D721Med (cell line): ENCODE measurements at places on chromosomes 3 and 15.

DNA sequence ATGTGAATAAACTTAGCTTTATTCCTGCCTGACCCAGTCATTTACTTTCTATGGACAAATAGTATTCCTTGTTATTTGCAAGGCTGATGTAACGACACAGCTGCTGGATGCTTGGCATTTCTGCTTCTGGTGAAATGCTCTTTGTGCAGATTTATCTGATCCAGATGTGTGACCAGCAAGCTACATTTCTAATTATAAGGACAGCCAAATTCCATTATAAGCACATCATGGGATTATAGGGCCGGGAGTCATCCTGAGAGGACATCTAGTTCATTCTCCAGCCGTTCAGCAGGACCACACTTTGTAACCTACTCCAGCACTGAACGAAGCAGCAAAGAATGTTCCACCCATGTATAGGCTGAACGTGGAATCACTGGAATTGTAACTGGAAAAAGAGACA is 42.9 kb downstream of the FNDC3B start:
- no peak for DNase-seq

DNA sequence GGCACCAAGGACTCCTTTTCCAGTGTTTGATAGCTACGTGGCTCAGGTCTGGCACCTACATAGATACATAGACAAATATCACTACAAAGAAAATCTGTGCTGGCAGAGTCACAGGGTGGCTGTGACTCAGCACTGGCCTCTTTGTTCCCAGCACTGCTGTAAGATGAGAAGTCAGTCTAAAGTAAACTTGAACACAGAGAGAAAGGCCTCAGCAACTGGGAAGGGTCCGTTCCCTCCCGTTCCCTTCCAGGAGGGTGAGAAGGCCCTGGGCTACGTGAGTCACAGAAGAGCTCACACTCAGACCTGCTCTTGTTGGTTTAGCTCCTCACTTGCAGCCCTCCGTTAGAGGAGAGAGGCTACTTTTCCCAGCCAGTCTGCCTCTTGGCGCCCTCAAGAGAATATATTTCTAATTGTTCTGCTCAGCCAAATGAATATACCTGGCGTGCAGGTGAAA is 23.1 kb downstream of the ANXA2 start:
- no peak for DNase-seq

GRCh38 chr3:10993729-10994065 is 1.1 kb downstream of the SLC6A1 start:
- no peak for DNase-seq

DNA sequence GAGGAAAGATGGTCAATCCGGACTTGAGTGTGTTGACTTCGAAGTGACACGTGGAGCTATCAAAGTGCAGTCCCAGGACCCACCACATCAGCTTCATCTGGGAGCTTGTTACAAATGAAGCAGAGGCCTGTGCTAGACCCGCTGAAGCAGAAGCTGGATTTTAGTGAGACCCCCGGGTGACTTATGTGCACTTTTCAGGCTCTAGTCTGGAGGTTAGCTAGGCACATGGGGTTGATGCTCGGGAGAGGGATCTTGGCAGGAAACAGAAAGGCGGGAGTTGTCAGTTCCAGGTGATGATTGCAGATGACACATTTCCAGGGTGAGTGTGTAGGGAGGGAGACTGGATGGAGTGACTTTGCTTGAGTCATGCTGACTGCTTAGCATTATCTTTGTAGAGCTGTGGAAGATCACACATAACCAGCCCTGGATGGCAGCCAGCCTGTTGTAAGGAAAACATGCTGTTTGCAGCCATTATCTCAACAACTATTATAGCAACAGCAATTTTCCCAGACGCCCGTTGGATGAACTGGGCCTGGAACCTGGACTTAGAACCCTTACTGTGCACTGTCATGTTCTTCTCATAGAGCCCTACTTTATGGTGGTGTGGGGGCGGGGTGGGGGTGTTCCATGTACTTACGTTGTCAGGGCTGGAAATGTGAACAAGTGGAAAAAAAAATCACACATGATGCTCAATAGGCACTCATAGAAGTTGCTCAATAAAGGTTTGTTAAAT is 122.4 kb downstream of the THSD4 start:
- no peak for DNase-seq

GRCh38 chr15:61364871-61365270 is 135.8 kb upstream of the RORA start:
- DNase-seq, result no peak

DNA sequence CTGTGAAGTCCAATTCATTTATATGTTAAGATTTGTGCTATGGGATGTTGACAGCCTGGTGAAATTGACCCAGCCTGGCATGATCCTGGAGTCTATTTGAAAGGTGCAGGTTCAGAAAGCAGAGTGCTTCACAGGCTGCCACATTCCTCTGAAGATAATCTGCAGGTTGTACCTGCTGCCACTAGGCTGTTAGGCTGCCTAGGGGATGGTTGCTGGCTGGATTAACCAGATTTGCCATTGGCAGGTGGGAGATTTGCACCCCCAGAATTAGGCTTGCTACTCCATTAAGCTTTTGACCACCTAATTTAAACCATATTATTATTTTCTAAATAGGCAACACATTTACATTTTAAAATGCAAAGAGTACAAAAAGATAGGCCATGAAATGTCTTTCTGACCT is 85.8 kb upstream of the RASGRP1 start:
- DNase-seq, result no peak

- no peak for DNase-seq
Observed at GRCh38 chr3:185397676-185398075, 34.7 kb downstream of the MAP3K13 start.

GRCh38 chr3:3559786-3560185 is 239.4 kb upstream of the LRRN1 start:
- DNase-seq, result no peak

DNA sequence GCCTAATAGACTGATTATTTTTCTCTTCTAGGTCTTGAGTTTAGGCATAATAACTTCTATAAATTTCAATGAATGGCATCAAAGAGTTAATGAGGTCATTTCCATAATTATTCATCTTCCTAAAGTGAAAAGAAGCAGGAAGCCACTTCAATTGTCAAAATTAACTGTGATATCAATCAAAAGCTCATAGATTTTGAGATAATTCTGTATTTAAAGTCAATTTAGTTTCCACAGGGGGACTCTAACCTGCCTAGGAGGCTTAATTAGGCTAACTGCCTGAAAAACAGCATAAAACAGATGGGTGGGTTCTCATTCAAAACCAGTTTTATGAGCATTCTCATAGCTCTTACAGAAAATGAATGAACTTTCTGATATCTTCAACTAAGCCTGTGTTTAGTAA is 177.8 kb downstream of the OTOL1 start:
- DNase-seq, result no peak

- no peak for DNase-seq
Observed at GRCh38 chr3:61146010-61146890, 105.0 kb downstream of the FHIT start.

DNA sequence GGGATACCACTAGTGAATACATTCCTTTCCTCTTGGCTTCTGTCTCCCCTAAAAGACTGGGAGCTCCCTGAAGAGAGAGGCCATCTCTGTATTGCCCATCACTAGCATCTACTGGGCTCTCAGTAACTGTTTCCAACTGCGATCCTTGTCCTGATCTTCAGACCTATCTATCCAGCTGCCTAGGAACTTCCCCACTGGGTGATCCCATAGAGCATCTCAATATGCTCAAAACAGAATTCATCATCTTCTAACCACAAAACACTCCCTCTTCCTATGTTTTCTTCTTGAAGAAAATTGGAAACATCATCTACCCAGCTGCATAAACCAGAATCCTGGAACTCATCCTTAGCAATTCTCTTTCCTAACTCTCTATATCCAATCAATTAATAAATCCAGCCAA is 54.6 kb downstream of the PLD1 start:
- no peak for DNase-seq

DNA sequence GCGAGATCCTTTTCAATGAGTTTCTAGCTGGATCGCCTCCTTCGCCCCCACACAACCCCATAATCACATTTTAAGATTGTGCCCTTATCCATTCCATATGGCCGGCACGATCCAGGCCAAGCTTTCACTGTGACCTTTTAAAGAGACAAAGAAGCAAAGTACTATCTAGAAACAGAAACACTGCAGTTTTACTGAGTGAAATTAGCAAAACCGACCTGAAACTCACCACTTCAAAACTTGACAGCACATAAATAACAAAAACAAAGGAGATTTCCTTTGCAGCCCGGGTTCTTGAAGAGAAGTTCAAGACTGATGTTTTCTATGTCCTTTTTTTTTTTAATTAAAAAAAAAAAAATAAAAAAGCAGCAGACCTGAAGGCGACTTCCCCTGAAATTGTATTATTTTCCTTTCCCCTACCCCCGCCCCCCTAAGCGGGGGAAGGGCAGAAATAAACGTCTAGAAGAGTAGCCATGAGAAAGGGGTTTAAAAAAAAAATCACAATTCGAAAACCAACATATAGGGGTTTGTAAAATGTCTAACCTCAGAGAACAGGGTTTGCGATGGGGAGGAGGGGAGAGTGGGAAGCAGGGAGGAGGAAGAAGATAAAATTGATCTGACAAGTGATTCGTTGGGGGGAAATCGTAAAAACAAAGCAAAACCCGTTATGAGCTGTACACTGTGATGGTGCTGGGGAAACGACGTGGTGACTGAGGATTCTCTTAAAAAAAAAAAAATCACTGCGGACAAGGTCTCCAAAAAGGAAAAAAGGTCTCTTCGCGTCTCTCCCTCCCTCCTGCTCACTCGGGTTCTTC is 1.5 kb downstream of the SATB1 start:
- no peak for DNase-seq

GRCh38 chr3:46667061-46667621 is 26.3 kb downstream of the ALS2CL start:
- no peak for DNase-seq

DNA sequence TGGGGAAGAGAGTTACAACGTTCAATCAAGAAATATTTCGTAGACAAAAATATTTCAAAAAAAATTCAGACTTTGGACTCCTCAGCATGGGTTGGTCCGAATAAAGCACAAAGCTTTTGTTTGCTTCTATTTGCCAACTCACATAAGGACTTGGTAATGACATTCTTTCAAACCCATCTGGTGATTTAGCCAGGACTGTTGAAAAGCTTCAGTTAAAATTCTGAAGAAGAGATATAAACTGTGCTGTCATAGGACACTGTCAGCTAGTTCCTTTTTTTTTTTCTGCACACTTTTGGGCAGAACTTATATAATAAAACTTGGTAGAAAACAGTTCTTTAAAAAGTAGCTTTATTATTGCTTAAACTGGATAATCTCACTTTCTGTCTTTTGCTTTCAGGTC is 660.8 kb upstream of the SGO1 start:
- no peak for DNase-seq

DNA sequence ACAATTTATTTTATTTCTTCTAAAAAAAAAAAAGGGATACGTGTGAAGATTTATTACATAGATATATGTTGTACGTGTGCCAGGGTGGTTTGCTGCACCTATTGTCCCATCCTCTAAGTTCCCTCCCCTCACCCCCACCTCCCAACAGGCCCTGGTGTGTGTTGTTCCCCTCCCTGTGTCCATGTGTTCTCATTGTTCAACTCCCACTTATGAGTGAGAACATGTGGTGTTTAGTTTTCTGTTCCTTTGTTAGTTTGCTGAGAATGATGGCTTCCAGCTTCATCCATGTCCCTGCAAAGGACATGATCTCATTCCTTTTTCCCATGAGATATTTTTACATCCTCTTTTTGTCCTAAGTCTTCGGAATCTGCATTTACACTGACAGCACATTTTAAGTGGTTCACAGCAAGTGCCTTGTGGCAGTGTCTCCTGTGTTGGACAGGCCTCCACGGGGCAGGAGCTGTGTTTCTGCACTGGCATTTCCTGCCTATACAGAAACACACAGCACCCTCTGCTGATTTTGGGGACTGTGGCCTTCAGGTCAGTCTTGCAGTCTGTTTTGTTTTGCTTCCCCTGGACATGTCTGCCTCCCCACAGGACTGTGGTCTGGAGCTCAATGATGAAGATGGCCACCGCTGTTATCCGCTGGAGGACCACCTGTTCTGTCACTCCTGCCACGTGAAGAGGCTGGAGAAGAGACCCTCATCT is 12.7 kb upstream of the SACM1L start:
- DNase-seq, result no peak

GRCh38 chr3:167969548-167969947 is 126.2 kb downstream of the GOLIM4 start:
- DNase-seq, result no peak

GRCh38 chr15:29805043-29805707 is 17.1 kb downstream of the TJP1 start:
- DNase-seq, result no peak

- DNase-seq, result no peak
Observed at GRCh38 chr3:26588931-26589330, 33.6 kb upstream of the LRRC3B start.

- DNase-seq, result no peak
Observed at GRCh38 chr3:62622553-62623174, 249.3 kb upstream of the FEZF2 start.

GRCh38 chr3:46863261-46863782 is at the start of gene MYL3:
Gene MYL3, minus strand, starts transcription at chr3:46863444. Its CDS starts 54 bp downstream, at chr3:46863390.
- DNase-seq, result no peak

DNA sequence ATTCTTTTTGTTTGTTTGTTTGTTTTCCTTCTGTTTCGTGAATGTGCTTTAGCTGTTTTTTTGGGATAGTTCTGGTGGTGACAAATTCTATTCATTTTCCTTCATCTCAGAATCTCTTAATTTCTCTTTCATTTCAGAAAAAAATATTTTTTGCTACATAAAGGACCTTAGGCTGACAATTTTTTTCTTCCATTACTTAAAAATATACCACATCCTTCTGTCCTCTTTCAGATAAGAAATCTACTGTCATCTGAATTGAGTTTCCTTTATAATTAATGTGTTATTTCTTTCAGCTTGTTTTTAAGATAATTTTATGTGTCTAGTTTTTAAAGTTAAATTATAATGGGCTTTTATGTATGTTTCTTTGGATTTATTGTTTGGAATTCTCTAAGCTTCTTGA is 47.6 kb downstream of the IL16 start:
- DNase-seq, result no peak

GRCh38 chr3:128610451-128611070 is 40.1 kb downstream of the RPN1 start:
- no peak for DNase-seq

GRCh38 chr3:175127075-175127662 is 268.0 kb downstream of the NAALADL2 start:
- no peak for DNase-seq

- DNase-seq, result no peak
Observed at GRCh38 chr3:152400887-152401286, 132.2 kb downstream of the MBNL1 start.

GRCh38 chr15:70609889-70610288 is 153.5 kb downstream of the UACA start:
- no peak for DNase-seq

GRCh38 chr3:132294906-132295305 is 22.3 kb upstream of the ACP3 start:
- DNase-seq, result no peak

- DNase-seq, result no peak
Observed at GRCh38 chr3:332701-333100, 136.1 kb downstream of the CHL1 start.
